NCI-H2029 (cell line): ENCODE measurements at places on chromosomes 2 and 18.

DNA sequence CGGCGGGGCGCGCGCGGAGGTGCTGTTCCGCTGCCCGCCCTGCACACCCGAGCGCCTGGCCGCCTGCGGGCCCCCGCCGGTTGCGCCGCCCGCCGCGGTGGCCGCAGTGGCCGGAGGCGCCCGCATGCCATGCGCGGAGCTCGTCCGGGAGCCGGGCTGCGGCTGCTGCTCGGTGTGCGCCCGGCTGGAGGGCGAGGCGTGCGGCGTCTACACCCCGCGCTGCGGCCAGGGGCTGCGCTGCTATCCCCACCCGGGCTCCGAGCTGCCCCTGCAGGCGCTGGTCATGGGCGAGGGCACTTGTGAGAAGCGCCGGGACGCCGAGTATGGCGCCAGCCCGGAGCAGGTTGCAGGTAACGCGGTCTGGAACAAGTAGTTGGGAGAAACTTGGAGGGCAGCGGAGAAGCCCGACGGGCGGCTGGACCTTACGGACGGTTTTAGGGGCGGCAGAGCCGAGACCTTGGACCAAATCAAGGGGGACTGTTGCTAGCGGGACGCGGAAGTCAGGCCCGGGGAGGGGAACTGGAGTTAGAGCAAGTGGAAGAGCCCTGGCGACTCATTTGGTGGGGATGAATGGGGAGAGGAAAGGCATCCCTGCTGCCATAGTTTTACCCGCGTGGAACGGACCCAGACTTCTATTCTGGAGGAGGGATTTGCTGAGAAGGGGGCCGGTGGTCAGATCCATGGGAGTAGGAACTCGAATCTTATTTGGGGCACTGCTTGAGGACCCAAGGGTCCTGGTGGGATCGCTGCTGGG is 573 bp downstream of the IGFBP2 start:
- DNase-seq = peak; percentile 17

DNA sequence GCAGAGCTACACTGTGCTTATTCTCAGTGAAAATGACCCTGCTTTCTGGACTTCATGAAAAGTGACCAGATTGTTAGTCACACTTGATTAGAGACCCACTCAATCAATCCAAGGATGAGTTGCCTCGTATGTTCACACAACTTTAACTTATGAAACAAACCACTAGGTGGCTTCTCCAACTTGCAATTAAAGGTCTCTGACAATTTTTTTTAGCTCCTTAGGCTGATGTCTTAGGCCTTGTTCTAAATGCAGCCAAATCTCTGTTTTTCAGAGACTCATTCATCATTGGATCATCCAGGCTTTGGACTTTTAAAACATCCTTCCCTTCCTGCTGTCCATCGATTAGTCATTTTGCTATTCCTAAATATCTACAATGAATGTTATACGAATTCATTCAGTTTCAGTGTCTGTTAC is 63.4 kb downstream of the MREG start:
- DNase-seq = no peak

GRCh38 chr18:74637070-74637469 is 39.4 kb downstream of the ZNF407 start:
- DNase-seq = no peak

GRCh38 chr2:71070294-71071093 is 2.0 kb downstream of the NAGK start:
- DNase-seq = no peak

GRCh38 chr2:72118386-72118785 is 29.3 kb downstream of the CYP26B1 start:
- no peak for DNase-seq
